Breast epithelium (tissue), 4 donors: ENCODE measurements at places on chromosomes 4 and X. TPM values are rescaled to one million over a fixed set of nuclear protein-coding genes. Genes with fewer than 3 reads are reported as not detected.

TASL gene
- total RNA-seq: 0.66 TPM

CSN3 gene
- 4.1 TPM for total RNA-seq

FDCSP gene
- total RNA-seq: 78.2 TPM

OTC gene
- 1.4 TPM for total RNA-seq

PDS5A gene
- total RNA-seq: 106 TPM

COX7B2 gene
- not detected for total RNA-seq

ARHGAP24 gene
- total RNA-seq: 20.6 TPM

NUP62CL gene
- 0.64 TPM for total RNA-seq

MCTS1 gene
- 31.0 TPM for total RNA-seq

PAGE2B gene
- total RNA-seq: not detected

RGN gene
- total RNA-seq: 3.8 TPM

TKTL2 gene
- not detected for total RNA-seq

GRCh38 chr4:69830560-69831269 is 29.2 kb downstream of the SULT1E1 start:
- no peaks in the 10 kb centered on the region for H3K27me3 ChIP-seq
- H3K36me3 ChIP-seq: no peaks in the 10 kb centered on the region
- H3K27ac ChIP-seq: no peak overlapping the region
- H3K4me3 ChIP-seq: no peak overlapping the region

DNA sequence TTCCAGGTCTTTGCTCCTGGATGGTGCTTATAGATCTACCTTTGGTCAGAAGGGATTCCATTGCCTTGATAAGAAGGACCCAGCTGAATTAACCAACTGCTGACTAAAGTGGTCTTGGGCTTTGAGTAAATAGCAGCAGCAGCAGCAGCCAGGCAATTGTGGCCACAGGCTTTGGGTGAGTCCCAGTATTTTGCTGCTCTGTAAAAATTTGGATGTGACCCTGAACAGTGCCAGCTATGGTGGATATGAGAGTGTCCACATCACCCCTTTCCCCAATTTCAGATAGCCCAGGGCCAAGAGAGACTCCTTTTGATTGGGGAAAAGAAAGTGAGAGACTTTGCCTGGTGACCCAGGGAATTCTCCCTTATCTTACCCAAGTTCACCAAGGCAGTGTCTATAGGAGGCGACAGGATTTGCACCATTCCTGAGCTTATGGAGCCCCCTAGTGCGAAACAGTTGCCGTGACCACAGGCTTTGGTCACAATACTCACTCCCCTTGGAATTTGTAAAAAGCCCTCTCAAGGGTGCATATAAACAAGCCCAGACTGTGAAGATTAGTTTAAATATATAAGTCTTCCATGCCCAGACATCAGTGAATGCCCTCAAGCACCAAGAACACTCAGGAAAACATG is 518.0 kb downstream of the TMA16 start:
- no peaks in the 10 kb centered on the region for H3K4me1 ChIP-seq
- no peak overlapping the region for H3K4me3 ChIP-seq
- no peak for DNase-seq
- no peaks in the 10 kb centered on the region for H3K27me3 ChIP-seq

- H3K4me1 ChIP-seq: peaks cover 6% of the 10 kb centered on the region
- H3K36me3 ChIP-seq: no peaks in the 10 kb centered on the region
- no peak for DNase-seq
Measured at GRCh38 chr4:104973708-104974107, 173.0 kb upstream of the TET2 start.

GRCh38 chrX:130545796-130546195 is 144.0 kb downstream of the RBMX2 start:
- H3K36me3 ChIP-seq: no peaks in the 10 kb centered on the region
- H3K27ac ChIP-seq: no peak overlapping the region
- no peak overlapping the region for H3K4me3 ChIP-seq

GRCh38 chr4:87193958-87194675 is 26.3 kb downstream of the KLHL8 start:
- H3K4me1 ChIP-seq: no peaks in the 10 kb centered on the region
- no peaks in the 10 kb centered on the region for H3K27me3 ChIP-seq
- no peak overlapping the region for H3K27ac ChIP-seq
- DNase-seq: no peak

DNA sequence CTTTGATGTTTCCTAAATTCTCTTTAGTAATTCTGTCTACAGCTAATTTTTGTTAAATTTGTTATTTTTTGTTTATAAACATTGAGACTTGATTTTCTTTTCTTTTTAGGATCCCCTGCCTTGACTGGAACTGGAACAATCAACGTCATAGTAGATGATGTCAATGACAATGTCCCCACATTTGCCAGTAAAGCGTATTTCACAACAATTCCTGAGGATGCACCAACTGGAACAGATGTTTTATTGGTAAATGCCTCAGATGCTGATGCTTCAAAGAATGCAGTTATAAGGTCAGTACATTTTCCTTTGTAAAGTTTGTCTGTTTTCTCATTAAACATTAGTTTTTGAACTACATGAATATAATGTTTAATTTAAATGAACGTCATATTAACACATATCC is 119.4 kb downstream of the FAT4 start:
- no peaks in the 10 kb centered on the region for H3K4me1 ChIP-seq
- H3K36me3 ChIP-seq: no peaks in the 10 kb centered on the region
- no peaks in the 10 kb centered on the region for H3K27me3 ChIP-seq
- H3K27ac ChIP-seq: no peak overlapping the region
- DNase-seq: no peak

- H3K4me3 ChIP-seq: no peak overlapping the region
- no peak overlapping the region for H3K27ac ChIP-seq
- H3K27me3 ChIP-seq: no peaks in the 10 kb centered on the region
- H3K36me3 ChIP-seq: no peaks in the 10 kb centered on the region
- DNase-seq: no peak
Measured at GRCh38 chr4:176302283-176303275, 17.2 kb upstream of the SPCS3 start.

- no peaks in the 10 kb centered on the region for H3K4me1 ChIP-seq
- peak; percentile 22 for DNase-seq
- no peaks in the 10 kb centered on the region for H3K27me3 ChIP-seq
- no peaks in the 10 kb centered on the region for H3K36me3 ChIP-seq
Measured at GRCh38 chr4:5474756-5475155, 233.6 kb downstream of the EVC2 start.

DNA sequence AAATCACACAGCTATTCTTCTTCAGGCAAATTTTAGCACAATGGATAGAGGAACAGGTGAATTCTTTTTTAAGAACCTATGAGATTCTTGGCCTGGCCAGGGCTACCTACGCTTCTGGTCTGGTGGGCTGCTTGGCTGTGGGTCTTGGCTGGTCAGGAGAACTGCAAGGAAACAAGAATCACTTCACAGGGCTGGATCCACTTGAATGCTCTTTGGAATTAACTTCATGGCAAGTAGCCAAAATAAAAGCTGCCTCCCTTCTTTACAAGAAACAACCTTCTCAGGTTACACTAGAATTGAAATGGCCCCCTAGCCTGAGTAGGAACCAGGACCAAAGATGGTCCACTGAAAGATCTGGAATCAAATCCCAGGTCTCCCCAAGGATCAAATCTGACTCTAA is 519.1 kb downstream of the IQCM start:
- H3K4me3 ChIP-seq: no peak overlapping the region
- no peaks in the 10 kb centered on the region for H3K27me3 ChIP-seq
- H3K36me3 ChIP-seq: no peaks in the 10 kb centered on the region

DNA sequence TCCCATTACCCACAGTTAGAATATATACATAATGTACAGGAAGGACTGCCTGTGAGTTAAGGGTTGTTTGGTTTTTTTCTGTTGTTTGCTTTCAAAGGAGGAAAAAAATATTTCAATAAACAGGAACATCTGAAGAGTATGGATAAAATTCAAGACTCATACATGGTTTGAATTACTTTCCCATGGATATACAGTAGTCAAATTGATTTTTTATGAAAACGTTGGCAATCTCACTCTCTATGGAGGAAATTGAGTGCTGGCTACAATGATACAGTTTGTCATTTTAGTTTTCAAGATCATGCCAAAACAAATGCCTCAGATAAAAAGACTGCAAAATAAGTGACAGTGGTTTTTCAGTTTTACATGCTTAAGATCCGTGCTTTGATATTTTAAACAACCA is 116.6 kb downstream of the SH3RF1 start:
- no peak overlapping the region for H3K4me3 ChIP-seq
- H3K27me3 ChIP-seq: no peaks in the 10 kb centered on the region
- no peak overlapping the region for H3K27ac ChIP-seq
- H3K4me1 ChIP-seq: no peaks in the 10 kb centered on the region
- no peak for DNase-seq

DNA sequence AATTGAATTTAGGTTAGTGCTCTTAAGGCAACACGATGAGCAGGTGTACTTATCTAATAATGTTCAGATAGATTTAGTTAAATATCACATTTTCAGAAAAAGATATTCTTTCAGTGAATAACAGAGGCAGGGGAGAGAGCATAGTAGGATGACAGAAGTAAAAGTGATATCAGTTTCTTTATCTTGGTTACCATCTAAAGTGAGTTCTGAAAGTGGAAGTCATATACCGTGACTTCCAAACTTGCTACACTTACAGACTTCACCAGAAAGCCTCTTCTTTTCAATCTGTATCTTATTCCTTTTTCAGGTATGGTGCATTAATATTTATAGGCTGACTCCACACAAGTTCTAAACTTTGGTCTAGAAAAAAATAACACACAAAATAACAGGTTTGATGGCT is 124.9 kb downstream of the POU4F2 start:
- no peak for DNase-seq
- H3K27me3 ChIP-seq: no peaks in the 10 kb centered on the region
- H3K4me3 ChIP-seq: no peak overlapping the region
- H3K4me1 ChIP-seq: no peaks in the 10 kb centered on the region
- no peak overlapping the region for H3K27ac ChIP-seq

- H3K4me1 ChIP-seq: no peaks in the 10 kb centered on the region
- DNase-seq: no peak
- no peaks in the 10 kb centered on the region for H3K36me3 ChIP-seq
- H3K27me3 ChIP-seq: no peaks in the 10 kb centered on the region
- H3K27ac ChIP-seq: no peak overlapping the region
- no peak overlapping the region for H3K4me3 ChIP-seq
Measured at GRCh38 chr4:45475548-45475947, 648.3 kb downstream of the GABRG1 start.

GRCh38 chrX:29726811-29727210 is 488.6 kb upstream of the MAGEB2 start:
- no peak overlapping the region for H3K4me3 ChIP-seq
- H3K36me3 ChIP-seq: no peaks in the 10 kb centered on the region
- H3K27ac ChIP-seq: no peak overlapping the region
- H3K27me3 ChIP-seq: peaks cover 4% of the 10 kb centered on the region

DNA sequence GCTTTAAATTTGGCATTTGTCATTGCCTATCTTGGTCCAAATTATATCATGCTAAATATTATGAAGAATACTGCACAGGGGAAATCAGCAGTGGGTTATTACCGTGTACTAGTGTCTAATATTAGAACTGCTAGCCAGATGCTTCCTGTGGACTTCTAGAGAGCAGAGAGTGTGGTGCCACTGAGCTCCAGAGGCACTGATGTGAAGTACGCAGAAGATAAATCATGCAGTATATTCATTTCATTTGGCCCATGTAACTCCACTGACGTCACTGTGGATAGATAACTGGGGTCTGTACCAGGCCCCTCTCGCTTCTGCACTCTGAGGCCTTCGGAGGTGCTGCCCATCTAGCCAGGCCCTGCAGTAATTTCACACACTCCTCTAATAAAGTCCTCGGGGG is 80.0 kb downstream of the ALPK1 start:
- H3K27me3 ChIP-seq: no peaks in the 10 kb centered on the region
- DNase-seq: no peak
- no peak overlapping the region for H3K27ac ChIP-seq
- H3K4me1 ChIP-seq: no peaks in the 10 kb centered on the region

DNA sequence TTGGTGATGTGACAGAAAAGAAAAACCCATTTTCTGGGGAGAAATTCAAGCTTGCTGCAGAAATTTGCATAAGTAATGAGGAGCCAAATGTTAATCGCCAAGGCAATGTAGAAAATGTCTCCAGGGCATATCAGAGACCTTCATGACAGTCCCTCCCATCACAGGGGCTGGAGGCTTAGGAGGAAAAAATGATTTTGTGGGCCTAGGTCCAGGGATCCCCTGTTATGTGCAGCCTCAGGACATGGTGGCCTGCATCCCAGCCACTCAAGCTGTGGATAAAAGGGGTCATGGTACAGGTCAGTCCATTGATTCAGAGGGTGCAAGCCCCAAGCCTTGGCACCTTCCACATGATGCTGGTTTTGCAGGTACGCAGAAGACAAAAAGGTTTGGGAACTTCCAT is 90.7 kb downstream of the TGIF2LX start:
- no peaks in the 10 kb centered on the region for H3K4me1 ChIP-seq
- H3K27ac ChIP-seq: no peak overlapping the region
- no peak overlapping the region for H3K4me3 ChIP-seq
- H3K27me3 ChIP-seq: peaks cover 10% of the 10 kb centered on the region

GRCh38 chrX:72169008-72169728 is 12.4 kb upstream of the PIN4 start:
- no peak for DNase-seq
- no peaks in the 10 kb centered on the region for H3K36me3 ChIP-seq
- no peaks in the 10 kb centered on the region for H3K4me1 ChIP-seq
- no peaks in the 10 kb centered on the region for H3K27me3 ChIP-seq
- H3K4me3 ChIP-seq: no peak overlapping the region

GRCh38 chr4:17188547-17189400 is 290.3 kb upstream of the LDB2 start:
- no peaks in the 10 kb centered on the region for H3K36me3 ChIP-seq
- no peaks in the 10 kb centered on the region for H3K4me1 ChIP-seq
- H3K4me3 ChIP-seq: no peak overlapping the region
- no peak for DNase-seq

- no peaks in the 10 kb centered on the region for H3K27me3 ChIP-seq
- no peak overlapping the region for H3K4me3 ChIP-seq
- no peaks in the 10 kb centered on the region for H3K36me3 ChIP-seq
- H3K4me1 ChIP-seq: no peaks in the 10 kb centered on the region
- H3K27ac ChIP-seq: no peak overlapping the region
Measured at GRCh38 chr4:7769396-7770223, 170.1 kb downstream of the AFAP1 start.

DNA sequence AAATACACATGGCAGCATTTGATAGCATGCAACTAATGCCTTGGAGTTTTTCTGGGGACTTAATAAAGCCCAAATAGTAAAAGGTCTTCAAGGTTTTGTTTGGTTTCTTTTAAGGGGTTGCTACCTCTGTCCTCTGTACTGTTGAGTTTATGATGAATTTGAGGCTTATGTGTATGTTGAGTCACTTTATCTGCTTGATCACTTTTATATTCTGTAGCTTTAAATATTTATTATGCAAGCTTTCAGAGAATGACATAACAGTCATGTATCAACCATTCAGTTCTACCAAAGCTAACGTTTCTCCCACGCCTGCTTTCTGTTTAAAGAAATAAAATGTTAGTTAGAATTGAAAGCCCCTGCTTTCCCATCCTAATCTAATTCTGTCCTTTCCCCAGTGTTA is 122.2 kb downstream of the NHS start:
- no peak for DNase-seq
- H3K27me3 ChIP-seq: no peaks in the 10 kb centered on the region
- H3K4me1 ChIP-seq: no peaks in the 10 kb centered on the region
- H3K27ac ChIP-seq: no peak overlapping the region
- no peaks in the 10 kb centered on the region for H3K36me3 ChIP-seq

DNA sequence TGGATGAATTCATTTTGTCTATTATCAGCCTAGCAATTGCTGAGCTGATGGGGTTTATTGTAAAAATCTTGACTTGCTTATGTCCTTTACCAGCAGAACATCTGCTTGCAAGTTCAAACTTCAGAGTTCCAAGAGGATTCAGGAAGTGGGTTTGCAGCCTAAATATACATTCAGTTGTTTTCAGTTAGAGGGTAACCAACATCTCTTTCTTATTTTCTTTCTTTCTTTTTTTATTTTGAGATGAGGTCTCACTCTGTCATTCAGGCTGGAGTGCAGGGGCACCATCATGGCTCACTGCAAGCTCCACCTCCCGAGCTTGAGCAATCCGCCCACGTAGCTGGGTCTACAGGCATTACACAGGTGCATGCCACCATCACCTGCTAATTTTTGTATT is 31.4 kb upstream of the FHL1 start:
- H3K4me1 ChIP-seq: no peaks in the 10 kb centered on the region
- peaks cover 21% of the 10 kb centered on the region for H3K27me3 ChIP-seq
- H3K36me3 ChIP-seq: no peaks in the 10 kb centered on the region
- H3K4me3 ChIP-seq: no peak overlapping the region
